Lung microvascular endothelial cell (primary cell): ENCODE measurements at places on chromosomes 12 and 14. TPM values are rescaled to one million over a fixed set of nuclear protein-coding genes. Genes with fewer than 3 reads are reported as not detected.

Gene EID3
- 1.5 and 2.4 TPM in 2 replicates for total RNA-seq

Gene TAS2R50
- 1.1 and 1.2 TPM in 2 replicates for total RNA-seq

Gene DPPA3
- total RNA-seq = not detected in 2 replicates

Gene RNASE2
- total RNA-seq = not detected in 2 replicates

Gene TRHDE
- total RNA-seq = 0.22 TPM in 1 of 2 replicates, not detected in the other

Gene DNAJC22
- total RNA-seq = 0.40 and 0.87 TPM in 2 replicates

Gene RIPK3
- total RNA-seq = 0.60 and 0.65 TPM in 2 replicates
